Prostate gland (tissue), 2 donors: ENCODE measurements at places on chromosomes 2 and 18.

DNA sequence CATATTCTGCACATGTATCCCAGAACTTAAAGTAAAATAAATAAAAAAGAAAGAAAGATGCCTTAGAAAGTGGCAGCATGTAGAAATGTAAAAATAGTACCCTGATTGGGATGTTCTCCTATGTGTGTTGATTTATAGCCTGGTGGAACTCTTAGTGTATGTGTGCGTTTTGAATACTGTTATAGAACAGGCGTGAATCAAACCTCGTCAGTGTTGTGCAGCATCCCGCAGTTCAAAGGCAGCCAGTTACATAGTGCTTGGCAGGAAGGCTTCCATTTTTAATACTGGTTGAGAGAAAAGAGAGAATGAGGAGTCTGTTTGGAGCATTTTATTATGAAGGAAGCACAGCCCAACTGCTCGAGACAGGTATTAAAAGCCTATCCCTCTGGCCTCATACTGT is 49.4 kb downstream of the TANC1 start:
- H3K36me3 ChIP-seq: no peaks in the 10 kb centered on the region
- no peaks in the 10 kb centered on the region for H3K27me3 ChIP-seq
- H3K4me1 ChIP-seq: no peaks in the 10 kb centered on the region
- H3K27ac ChIP-seq: no peak overlapping the region
- H3K4me3 ChIP-seq: no peak overlapping the region

DNA sequence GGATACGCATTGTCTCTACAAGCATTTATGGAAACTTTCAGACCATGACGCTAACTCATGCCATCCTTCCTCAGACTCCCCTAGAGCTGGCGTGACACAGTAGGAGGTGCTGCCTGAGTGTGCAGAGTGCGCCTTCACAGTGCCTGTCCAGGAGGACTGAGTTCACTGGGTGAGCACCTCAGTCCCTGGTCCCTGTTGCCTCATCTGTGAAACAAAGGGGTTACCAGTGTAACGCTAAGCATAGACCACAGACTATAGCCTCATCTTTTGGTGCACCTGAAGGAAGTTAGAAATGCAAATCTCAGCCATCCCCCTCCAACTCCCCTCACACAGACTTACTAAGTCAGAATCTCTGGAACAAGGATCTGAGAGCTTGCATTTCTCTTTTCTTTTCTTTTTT is 142.8 kb downstream of the TMEM17 start:
- H3K4me1 ChIP-seq: no peaks in the 10 kb centered on the region
- H3K27me3 ChIP-seq: no peaks in the 10 kb centered on the region
- H3K36me3 ChIP-seq: no peaks in the 10 kb centered on the region
- H3K4me3 ChIP-seq: no peak overlapping the region

DNA sequence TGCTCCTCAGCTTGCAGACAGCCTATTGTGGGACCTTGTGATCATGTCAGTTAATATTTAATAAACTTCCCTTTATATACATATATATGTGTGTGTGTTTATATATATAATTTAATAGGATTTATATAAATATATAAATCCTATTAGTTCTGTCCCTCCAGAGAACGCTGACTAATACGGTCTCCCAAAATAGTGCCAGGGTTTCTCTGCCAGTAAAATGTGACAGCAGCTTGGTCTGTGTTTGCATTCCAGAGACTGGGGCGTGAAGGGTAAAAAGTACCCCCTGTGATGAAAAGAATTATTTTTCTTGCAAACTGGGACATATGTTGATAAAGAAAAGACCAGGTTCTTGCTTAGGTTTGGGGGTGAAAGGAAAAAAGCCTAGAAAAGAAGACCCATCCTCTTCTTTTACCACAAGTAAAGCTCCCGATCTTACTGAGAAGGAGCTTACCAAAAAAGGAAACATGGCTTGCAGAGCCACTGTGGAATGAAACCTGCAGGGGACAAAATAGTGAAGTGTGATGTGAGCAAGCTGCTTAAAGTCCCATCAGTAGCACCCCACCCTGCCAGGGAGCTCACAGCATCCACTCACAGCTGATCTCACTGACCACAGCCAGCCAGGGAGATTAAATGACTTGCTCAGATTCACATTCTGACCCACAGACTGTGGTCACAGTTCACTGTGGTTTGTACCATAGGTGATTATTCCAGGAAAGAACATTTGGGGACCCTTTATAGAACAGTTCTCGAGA is 110.9 kb upstream of the RMP24 start:
- H3K4me3 ChIP-seq: no peak overlapping the region
- no peaks in the 10 kb centered on the region for H3K4me1 ChIP-seq
- DNase-seq: no peak
- H3K27ac ChIP-seq: no peak overlapping the region
- H3K27me3 ChIP-seq: no peaks in the 10 kb centered on the region

GRCh38 chr2:221571025-221571550 is 1.0 kb downstream of the EPHA4 start:
- H3K27ac ChIP-seq: peak overlapping the region; percentile 81
- no peak for DNase-seq
- H3K36me3 ChIP-seq: no peaks in the 10 kb centered on the region

- H3K27me3 ChIP-seq: no peaks in the 10 kb centered on the region
- H3K4me1 ChIP-seq: peaks cover 4% of the 10 kb centered on the region
- H3K4me3 ChIP-seq: no peak overlapping the region
- DNase-seq: no peak
- peaks cover 3% of the 10 kb centered on the region for H3K36me3 ChIP-seq
These were observed 3.8 kb downstream of the SLC4A1AP start for GRCh38 chr2:27667446-27667845.
